ENCODE measurements at places on chromosomes 3 and 15. TPM values are rescaled to one million over a fixed set of nuclear protein-coding genes. Genes with fewer than 3 reads are reported as not detected.

DNA sequence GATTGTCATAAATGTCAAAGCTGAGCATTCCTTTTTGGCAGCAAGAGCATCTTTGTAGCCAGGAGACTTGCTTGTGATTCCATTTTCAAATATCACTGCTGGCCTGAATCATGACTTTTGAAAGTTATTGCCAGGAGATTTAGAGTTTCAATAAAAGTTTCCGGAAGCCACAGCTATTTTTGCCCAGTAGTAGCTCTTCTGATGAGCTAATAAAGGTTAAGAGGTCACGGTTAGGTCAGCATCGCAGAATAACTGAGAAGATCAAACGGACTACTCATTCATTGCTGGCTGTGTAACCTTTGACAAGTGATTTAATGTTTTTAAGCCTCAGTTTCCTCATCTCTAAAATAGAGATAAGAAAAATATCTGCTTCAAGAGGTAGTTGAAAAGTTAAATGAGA lies 105.1 kb upstream of the ETV5 start:
- H3K4me1 ChIP-seq, result no peaks in the 10 kb centered on the region
- H3K4me3 ChIP-seq, result no peak overlapping the region
- H3K27ac ChIP-seq, result no peak overlapping the region
- H3K27me3 ChIP-seq, result peaks cover 28% of the 10 kb centered on the region

DNA sequence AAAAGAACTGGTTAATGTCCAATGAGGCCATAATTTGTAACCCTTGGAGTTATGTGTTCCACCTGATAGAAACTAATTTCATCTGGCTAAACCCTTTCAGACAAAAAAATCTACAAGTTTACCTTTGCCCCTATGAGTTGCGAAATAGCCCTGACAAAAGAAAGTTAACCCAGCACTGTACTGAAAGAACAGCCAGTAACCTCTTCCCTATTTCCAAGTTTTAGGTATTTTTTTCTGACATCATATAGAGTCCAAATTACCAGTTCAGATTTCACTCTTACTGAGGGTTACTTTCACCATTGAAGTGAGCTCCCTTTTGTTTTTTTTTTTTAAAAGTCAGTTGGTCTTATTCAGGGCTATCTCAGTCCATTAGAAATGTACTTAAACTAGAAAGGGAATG lies 42.8 kb upstream of the PTPRG start:
- no peak overlapping the region for H3K4me3 ChIP-seq
- no peak overlapping the region for H3K27ac ChIP-seq
- no peaks in the 10 kb centered on the region for H3K4me1 ChIP-seq

DNA sequence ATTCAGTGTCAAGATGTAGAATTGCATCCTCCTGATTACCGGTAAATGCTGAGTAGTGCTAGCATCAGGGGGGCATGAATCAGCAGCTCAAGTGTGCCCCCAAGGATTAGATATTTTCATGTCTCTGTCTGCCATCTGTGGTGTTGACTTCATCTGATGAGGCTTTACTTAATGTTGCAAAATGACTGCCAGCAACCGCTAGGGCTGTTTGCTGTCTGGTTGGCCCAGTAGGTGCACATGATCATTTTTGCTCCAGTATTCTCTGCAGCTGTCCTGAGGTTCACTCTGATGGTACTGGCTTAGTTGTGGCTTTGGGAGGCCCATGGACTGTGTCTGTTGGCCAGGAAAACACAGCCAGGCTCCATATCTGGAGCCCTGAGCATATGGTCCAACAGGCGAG lies 316.4 kb downstream of the SOX2 start:
- H3K27me3 ChIP-seq, result no peaks in the 10 kb centered on the region
- no peak for DNase-seq
- H3K4me1 ChIP-seq, result no peaks in the 10 kb centered on the region
- H3K27ac ChIP-seq, result no peak overlapping the region
- no peak overlapping the region for H3K4me3 ChIP-seq

DNA sequence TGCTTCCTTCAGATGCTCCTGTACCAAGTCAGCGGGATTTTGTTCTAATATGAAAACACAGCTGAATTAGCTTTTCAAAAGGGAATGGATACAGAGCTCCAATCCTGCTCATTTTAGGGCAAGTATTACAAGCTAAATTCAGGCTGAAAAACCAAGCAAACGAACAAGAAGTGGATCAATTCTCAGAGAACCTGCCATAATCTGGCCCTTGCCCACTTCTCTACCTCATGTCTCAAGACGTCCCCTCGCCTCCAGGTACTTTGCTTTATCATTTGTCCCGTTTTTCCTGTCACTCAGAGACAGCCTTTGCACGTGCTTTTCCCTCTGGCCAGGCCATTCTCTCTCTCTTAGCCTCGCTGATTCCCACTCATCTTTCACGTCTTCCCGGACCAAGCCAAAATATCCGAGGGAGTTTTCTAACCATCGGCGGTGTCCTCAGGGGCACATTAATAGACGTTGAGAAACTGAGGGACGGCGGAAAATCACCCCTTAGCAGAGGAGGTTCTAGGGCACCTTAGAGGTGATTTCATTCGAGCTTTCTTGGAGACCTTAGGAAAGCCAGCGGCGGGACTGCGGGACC lies 654 bp downstream of the SUSD5 start:
- no peak overlapping the region for H3K27ac ChIP-seq
- peak overlapping the region; percentile 56 for H3K4me3 ChIP-seq

- no peak overlapping the region for H3K4me3 ChIP-seq
- peaks cover 6% of the 10 kb centered on the region for H3K27me3 ChIP-seq
- DNase-seq, result no peak
- no peaks in the 10 kb centered on the region for H3K36me3 ChIP-seq
These were observed 16.5 kb downstream of the LMCD1 start for GRCh38 chr3:8518138-8518537.

DNA sequence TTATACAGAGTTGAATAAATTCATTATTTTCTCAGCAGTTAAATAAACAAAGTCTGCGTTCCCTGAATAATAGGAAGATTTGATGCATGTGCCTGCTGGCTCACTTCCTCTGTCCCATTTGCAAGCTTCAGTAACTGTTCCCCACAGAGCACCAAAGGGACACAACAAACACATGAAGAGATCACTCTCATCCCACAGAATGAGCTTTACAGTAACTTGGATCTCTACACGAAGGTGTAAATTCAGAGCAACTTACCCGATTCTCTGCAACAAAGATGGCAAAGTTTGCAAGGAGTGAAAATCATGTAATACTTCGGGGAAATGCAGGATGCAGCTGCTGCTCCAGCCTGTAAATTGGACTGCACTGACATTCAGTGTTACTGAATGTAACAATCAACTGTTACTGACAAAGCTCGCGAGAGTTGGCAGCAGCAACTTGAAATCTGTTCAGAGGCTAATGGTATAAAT lies at the start of gene BCHE:
BCHE (minus strand) TSS at position 366 of the 468 bp plus-strand sequence. CDS start 6,390 bp downstream, outside the sequence.
- no peaks in the 10 kb centered on the region for H3K27me3 ChIP-seq
- no peaks in the 10 kb centered on the region for H3K4me1 ChIP-seq
- no peak for DNase-seq
- no peaks in the 10 kb centered on the region for H3K36me3 ChIP-seq

DNA sequence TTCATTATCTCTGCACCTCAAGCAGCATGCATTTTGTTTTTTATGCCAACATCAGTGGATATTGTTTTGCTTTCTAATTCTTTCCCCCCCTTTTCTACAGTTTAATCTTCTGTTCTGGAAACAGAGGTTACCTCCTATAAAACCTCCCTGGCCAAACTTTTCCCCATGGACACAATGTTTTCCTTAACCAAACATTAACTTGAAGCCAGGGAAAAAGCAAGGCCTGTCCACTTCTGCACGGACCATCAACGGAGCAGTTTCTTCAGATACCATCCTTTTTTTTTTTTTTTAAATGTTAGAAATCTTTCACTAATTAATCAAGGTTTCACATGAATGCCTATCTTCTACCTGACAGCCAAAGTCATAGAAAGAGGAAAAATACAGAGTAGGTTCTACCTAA lies 127.0 kb downstream of the ADAMTS9 start:
- DNase-seq, result no peak
- peaks cover 13% of the 10 kb centered on the region for H3K27me3 ChIP-seq
- no peak overlapping the region for H3K27ac ChIP-seq
- no peak overlapping the region for H3K4me3 ChIP-seq

DNA sequence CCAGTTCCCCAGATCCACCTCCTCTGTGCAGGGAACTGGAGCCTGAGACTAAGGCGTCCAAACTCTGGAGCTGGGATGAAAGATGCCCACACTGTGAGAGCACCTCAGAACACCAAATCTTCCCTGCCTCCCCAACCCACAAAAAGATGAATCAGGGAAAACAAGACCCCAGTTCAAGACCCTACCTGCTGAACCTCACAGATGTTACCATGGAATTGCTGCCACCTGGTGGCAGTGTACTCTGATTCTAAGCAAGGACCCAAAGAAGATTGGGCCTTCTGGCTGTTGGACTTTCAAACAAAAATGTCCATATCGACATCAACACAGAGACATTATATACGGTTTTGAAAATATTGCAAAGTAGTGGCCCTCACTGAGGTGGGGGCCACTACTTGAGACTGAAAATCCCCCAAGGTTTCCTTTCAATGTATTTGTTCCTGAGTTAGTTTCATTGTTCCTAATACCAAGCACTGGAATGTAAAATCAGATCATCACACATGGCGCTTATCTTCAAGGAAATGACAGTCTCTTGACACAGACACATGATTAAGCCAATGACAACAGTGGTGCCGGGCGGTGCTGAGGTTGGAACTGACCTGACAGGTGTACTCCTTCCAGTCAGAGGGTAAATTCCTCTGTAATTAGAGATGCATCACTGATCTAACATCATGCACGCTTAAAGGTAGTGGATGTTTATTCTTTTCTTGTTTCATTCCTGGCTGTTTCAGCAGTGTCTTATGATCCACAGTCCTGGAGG lies 67.6 kb downstream of the SLC6A11 start:
- H3K4me1 ChIP-seq, result no peaks in the 10 kb centered on the region
- H3K4me3 ChIP-seq, result no peak overlapping the region
- no peaks in the 10 kb centered on the region for H3K36me3 ChIP-seq
- peaks cover 47% of the 10 kb centered on the region for H3K27me3 ChIP-seq
- H3K27ac ChIP-seq, result no peak overlapping the region
- no peak for DNase-seq

DNA sequence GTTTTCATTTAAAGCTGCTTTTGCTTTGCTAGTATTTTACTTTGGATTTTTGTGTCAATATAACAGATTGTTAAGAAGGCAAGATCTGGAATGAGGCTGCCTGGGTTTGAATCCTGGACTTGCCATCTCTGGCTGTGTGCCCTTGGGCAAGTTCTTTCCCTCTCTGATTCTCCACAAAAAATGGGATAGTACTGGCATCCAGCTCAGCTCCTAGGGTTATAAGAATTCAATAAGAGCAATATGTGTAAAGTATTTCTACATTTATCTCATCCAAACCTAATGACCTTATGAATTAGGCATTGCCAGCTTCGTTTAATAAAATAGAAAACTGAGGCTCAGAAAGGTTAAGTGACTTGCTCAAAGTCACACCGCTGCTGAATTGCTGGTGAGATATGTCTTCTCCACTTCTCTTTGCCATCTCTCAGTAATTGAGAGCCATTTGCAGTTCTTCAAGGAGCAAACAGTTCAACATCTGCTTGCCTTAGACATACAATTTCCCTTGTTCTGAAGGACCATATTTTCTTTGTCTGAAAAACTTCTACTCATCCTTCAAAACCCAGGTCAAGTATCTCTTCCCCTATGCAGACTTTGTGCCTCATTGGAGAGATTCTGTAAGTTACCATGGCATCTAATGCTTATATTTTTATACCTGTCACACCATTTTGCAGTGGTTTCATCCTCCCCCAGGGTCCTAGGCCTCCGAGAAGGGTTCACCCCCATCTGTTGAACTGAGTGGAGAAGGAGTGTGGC lies 80.8 kb upstream of the TLE3 start:
- no peak overlapping the region for H3K4me3 ChIP-seq
- peaks cover 3% of the 10 kb centered on the region for H3K4me1 ChIP-seq
- no peak for DNase-seq
- peaks cover 17% of the 10 kb centered on the region for H3K27me3 ChIP-seq
- peaks cover 5% of the 10 kb centered on the region for H3K36me3 ChIP-seq

GRCh38 chr15:63473007-63473748 lies 31.2 kb upstream of the USP3 start:
- H3K27me3 ChIP-seq, result no peaks in the 10 kb centered on the region
- H3K36me3 ChIP-seq, result no peaks in the 10 kb centered on the region
- peak overlapping the region; percentile 100 for H3K27ac ChIP-seq
- H3K4me1 ChIP-seq, result peaks cover 41% of the 10 kb centered on the region
- peak overlapping the region; percentile 25 for H3K4me3 ChIP-seq

DNA sequence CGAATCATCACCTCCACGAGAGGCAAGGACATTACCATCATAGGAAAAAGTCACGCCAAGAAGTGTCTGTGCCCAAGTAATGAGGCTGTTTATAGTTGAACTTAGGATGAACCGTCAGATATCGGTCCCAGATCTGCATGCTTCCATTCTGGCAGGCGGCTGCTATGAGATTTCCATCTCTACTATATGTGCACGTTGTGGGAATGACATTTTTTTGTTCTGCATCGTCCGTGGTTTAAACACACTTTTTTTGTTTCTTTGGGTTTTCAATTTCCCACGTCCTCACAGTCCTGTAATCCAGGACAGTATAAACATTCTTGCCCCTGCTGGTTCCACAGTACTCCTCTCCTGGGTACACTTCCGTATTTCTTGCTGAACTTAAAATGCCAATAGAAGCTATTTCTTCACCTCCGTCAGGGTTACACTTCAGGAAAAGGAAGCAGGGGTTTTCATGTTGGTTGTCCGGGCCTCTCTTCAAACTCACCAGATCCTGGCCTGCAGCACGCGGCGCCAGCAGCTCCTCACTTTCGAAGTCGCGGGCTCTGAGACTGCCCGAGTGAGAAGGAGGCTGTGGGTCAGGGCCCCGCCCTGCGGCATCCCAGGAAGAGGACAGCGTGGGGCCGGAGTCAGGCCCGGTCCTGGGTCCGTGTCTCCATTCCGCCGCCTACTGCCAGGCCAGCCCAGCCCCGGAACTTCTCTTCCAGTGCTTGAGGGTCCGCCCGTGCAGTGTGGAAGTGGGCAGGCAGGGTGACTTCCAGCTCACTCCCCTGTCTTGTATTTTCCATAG lies 9.8 kb upstream of the TM4SF4 start:
- H3K27me3 ChIP-seq, result peaks cover 7% of the 10 kb centered on the region
- H3K27ac ChIP-seq, result no peak overlapping the region
- H3K4me3 ChIP-seq, result no peak overlapping the region
- no peak for DNase-seq
- H3K36me3 ChIP-seq, result no peaks in the 10 kb centered on the region

DNA sequence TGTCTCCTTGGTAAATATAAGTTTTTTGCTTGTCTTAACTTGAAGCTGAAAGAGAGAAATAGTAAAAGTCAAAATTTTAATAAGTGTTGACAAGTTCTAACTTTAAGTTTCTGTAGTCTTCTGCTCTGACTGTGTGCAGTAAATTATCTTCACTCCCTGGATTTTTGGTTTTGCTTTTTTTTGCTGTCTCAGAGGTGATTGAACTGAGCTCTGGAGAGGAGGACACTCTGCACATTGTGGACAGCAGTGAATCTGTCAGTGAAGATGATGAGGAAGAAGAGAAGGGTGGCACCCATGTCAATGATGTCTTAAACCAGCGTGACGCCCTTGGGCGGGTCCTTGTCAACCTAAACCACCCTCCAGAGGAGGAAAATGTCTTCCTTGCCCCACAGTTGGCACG lies 40.5 kb upstream of the TEX264 start:
- H3K27ac ChIP-seq, result peak overlapping the region; percentile 61
- DNase-seq, result no peak
- H3K4me1 ChIP-seq, result peaks cover 4% of the 10 kb centered on the region
- H3K4me3 ChIP-seq, result no peak overlapping the region
- H3K27me3 ChIP-seq, result no peaks in the 10 kb centered on the region

GRCh38 chr3:174377096-174377495 lies 482.0 kb upstream of the NAALADL2 start:
- H3K4me3 ChIP-seq, result no peak overlapping the region
- H3K27me3 ChIP-seq, result no peaks in the 10 kb centered on the region
- no peak for DNase-seq
- no peaks in the 10 kb centered on the region for H3K4me1 ChIP-seq

GASK1A gene
- not detected for total RNA-seq

SPATA12 gene
- total RNA-seq, result not detected

PAQR9 gene
- total RNA-seq, result not detected

TRANK1 gene
- 64.7 TPM for total RNA-seq
